ENCODE measurements at places on chromosomes 1 and 21.

- DNase-seq, result no peak
These were observed 438.4 kb downstream of the DSCAM start for GRCh38 chr21:40408561-40408960.

DNA sequence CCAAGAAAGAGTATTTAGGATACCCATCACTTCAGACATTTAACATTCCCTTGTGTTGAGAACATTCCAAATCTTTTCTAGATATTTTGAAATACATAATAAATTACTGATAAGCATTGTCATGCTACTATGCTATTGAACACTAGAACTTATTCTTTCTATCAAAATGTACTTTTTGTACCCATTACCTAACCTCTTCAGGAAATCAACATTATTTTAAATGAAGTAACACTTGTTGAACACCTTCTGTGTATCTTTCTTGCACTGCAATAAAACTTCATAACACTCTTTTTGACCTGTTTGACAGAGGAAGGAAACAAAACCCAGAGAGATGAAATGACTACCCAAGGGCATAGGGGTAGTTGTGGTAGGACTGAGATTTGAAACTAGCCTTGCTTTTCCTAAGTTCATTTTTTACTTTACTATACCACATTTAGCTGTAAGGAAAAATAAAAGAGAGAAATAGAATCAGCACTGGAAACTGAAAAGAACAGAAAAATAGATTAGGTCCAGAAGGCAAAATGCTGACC lies 99.4 kb downstream of the UCHL5 start:
- no peak for DNase-seq

DNA sequence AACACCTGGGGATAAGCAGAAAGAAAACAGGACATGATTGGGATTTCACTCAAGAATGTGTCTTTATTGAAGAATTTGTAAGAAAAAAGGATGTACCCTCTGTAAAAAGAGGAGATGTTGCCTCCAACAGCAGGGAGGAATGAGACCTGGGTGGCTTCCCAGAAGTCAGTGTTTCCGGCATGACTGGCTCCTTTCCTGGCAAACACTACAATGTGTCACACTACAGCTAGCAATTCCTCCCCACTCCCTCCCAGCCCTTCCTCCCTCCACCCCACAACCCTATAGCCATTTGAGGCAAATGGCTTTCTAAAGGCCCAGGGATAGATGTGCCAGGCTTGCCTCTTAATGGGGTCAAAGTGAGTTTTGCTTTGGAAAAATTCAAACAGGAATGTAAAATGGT lies 11.5 kb upstream of the COL8A2 start:
- DNase-seq, result no peak

DNA sequence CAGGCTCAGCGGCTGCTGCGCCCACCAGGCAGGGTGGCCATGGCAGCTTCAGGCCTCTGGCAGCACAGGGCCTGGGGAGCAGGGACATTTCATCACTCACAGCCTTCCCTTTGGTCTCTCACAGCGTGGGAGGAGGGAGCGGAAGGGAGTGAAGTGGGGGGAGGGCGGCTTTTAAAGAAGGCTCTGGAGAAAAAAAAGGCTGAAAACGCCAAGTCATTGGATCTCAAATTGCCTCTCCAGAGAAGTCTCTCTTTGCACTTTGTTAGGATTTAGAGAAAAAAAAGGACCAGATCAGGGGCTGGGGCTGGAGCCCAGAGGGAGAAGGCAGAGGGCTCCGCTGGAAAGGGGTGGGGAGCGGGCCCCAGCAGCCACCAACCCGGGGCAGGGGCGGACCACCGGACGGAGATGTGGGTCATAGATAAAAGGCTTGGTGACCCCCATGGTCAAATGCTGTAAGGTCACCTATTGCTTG lies 209.9 kb downstream of the GRIK3 start:
- no peak for DNase-seq

DNA sequence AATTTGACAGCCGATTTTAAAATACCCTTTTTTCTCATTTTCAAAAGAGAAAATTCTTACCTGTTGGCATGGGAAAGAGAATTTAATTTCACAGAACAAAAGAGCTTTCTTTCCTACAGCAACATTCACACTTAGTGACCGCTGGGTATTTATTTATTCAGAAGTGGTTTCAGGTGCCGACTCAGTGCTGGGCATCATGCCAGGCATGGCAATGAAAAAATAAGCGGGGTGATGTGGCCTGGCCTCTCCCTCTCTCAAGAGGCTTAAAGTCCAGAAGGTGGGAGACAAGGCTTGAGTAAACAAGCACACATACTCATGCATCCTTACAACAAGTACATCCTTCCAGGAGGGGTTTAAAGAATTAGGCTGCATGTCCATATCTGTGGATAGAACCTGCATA lies 4.1 kb upstream of the PCP4 start:
- DNase-seq, result no peak
